Neural crest cell (in vitro differentiated cells): ENCODE measurements at places on chromosomes 11 and 22. TPM values are rescaled to one million over a fixed set of nuclear protein-coding genes. Genes with fewer than 3 reads are reported as not detected.

The MRGPRX3 gene
- total RNA-seq = 0.14 TPM in 1 of 2 replicates, not detected in the other

The ABCG4 gene
- 3.1 and 3.3 TPM in 2 replicates for total RNA-seq

The OR4A5 gene
- total RNA-seq = not detected in 2 replicates

The CHADL gene
- 0.61 and 1.8 TPM in 2 replicates for total RNA-seq

The LARGE2 gene
- total RNA-seq = 0.48 TPM in 1 of 2 replicates, not detected in the other

The ACCSL gene
- not detected in 2 replicates for total RNA-seq

The SLC5A12 gene
- 3.4 and 4.1 TPM in 2 replicates for total RNA-seq

The E2F8 gene
- 11.3 and 11.5 TPM in 2 replicates for total RNA-seq

The FAM118A gene
- total RNA-seq = 60.7 and 64.8 TPM in 2 replicates

The ART1 gene
- total RNA-seq = not detected in 2 replicates

The SCGB1D1 gene
- total RNA-seq = not detected in 2 replicates

The NAALADL1 gene
- 0.30 and 0.35 TPM in 2 replicates for total RNA-seq

The ANKK1 gene
- 0.09 TPM in 1 of 2 replicates, not detected in the other for total RNA-seq

The FGF3 gene
- not detected in 2 replicates for total RNA-seq

The ALDH3B2 gene
- not detected in 2 replicates for total RNA-seq
